ENCODE measurements at places on chromosomes 5 and 9.

DNA sequence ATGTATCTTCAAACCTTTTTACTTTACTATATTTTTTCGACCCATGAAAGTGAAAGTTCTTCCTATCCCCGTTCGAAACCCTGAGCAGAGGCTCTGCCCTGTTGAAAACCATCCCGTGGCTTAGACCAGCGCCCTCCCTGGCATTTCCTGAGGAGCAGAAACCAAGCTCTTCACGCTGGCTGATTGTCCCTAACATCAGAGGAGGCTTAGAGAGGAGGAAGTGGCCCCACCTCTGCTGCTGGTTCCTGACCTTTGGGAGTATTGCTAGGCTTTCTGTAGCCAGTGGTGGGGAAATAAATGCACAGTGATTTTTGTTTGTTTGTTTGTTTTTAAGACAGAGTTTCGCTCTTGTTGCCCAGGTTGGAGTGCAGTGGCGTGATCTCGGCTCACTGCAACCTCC, 4.2 kb upstream of the PTGES start:
- DNase-seq = no peak

GRCh38 chr5:150540615-150541396, 32.9 kb downstream of the NDST1 start:
- no peak for DNase-seq

GRCh38 chr5:179185256-179185940, 125.2 kb downstream of the ZNF354C start:
- DNase-seq = no peak

DNA sequence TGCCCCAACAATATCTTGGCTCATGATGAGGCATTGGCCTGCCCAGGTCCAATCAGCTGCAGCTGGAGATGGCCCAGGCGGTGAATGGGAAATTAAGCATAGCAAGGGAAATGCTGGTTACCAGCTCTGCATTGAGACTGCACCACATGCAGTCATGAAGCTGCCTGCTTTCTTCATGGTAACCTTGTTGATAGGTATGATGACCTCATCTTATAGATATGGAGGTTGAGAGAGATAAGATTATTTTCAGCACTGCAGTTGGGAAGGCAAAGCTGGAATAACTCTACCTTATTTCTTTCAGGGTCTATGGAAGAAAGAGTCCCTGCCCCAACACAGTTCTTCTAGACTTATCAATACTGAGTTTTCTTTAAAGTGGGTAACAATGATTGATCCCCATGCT, 180.1 kb downstream of the ICE1 start:
- DNase-seq = no peak

DNA sequence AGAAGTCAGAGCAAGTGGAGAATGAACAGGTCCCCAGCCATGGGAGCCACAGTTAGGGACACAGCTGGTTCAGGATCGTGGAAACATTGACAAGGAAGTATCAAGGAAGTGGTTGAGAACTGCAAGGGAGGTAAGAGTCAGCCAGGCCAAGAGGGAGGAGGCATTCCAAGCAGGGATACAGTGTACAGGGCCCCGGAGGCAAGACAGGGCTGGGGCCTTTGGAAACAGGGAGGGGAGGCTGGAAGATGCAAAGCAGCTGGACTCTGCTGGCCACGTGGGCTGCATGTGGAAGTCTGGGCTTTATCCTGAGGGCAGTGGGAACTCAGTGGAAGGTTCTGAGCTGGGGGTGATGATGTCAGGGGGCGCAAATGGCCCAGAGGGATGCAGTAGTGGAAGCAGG, 14.2 kb downstream of the CCDC180 start:
- DNase-seq = no peak

GRCh38 chr9:134204041-134204440, 39.7 kb upstream of the RNU6ATAC start:
- DNase-seq = no peak

Data from T-helper 22 cell (primary cell).